Cortex of kidney (tissue), 1 donor: ENCODE measurements at places on chromosomes 2 and 18.

DNA sequence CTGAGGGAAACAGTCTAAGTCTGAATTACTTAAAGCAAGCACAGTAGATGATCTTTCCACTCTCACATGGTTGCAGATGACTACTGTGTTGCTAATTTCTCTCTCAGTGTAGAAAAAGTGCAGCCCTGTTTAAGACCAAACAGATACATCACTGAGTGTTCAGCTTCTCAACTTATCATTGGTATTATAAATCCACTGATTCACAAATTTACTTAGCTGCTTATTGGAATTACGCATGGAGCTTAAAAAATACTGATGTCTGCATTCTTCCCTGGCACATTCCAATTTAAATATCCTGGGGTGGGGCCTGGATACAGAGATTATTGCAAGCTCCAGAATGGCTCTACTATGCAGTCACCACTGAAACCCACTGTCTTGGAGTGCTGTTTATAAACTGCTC lies 411.2 kb downstream of the RND3 start:
- no peak for DNase-seq

DNA sequence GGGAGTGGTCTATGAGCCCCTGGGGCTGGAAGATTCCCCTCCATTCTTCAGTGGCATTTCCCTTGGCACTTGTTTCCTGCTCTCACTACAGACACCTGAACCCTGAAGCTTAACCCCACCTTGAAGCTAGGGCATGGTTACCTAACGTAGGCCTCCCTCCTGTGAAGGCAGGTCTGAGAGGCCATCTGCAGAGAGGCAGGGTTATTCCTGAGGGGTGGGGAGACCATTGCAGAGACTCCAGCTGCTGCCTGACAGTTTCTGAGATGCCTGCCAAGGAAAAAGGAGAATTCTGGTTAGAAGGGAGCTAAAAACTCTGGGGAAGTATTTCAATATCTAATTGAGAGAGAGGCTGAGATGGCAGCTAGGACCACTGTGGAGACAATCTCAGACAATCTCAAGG lies 119.3 kb upstream of the NDUFV2 start:
- no peak for DNase-seq

- DNase-seq, result no peak
Measured at GRCh38 chr18:22538426-22538825, 120.7 kb upstream of the CTAGE1 start.

DNA sequence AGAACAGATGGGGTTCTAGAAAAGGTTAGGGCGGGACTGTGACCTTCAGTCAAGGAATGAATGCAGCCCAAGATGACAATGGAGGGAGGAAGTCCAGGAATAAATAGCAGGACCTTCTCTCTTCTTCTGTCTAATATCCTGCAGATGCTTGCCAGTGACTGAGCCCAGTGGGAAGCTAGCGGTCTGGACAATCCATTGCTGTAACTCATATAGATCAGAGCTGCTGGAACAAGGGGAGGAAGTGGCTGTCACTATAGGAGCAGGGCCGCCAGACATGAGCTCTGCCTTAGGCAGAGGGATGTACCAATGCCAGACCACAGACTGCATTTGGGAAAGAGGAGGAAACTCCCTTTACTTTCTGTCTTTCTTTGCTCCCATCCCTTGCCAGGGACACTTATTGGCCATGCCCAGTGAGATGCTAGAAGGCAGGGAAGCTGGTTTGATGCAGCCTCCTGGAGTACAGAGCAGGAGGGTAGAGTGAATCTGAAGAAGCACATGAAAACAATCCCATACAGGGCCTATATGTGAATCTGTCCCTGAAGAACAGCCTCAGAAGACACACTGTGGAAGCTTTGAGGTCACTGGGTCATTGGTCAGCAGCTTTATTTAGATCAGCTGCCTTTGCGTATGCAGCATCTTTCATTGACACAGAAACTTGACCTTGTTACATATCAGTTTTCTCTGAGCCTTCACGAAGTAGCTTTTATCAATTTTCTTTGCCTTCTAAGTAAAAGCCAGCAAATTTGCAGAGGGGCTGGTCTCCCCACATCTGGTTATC lies 65.4 kb downstream of the CCDC85A start:
- DNase-seq, result no peak

DNA sequence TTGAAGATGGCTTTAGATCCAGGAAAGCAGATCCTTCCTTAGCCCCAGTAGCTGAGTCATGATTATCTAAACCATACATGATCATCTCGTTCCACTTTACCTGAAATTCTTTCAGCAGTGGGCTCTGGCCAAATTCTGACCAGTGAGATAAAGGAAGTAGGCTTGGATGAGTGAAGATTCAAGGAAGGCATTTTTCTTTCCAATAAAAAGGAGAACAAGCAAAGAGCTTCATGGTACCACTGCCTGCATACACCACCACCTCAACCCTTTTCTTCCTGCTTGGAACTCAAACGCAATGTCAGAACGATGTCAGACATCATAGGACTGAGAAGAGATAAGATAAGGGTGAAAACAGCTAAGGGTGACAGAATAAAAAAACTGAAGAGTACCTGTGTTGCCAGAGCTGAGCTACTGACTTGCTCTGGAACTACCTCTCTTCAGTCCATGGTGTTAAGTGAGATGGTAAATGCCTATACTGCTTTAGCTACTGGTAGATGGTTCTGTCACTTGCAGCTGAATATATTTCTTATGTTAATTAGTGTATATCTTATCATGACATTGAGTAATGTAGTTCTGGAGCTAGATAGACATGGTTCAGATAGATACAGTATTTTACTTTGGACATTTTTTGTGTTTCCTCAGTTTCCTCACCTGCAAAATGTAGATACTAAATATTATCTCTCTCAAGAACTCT lies 58.7 kb upstream of the ACVR1 start:
- DNase-seq, result no peak

GRCh38 chr2:83696838-83697237 lies 762.2 kb downstream of the SUCLG1 start:
- no peak for DNase-seq

- no peak for DNase-seq
Measured at GRCh38 chr2:108541451-108541850, 7.2 kb downstream of the LIMS1 start.

DNA sequence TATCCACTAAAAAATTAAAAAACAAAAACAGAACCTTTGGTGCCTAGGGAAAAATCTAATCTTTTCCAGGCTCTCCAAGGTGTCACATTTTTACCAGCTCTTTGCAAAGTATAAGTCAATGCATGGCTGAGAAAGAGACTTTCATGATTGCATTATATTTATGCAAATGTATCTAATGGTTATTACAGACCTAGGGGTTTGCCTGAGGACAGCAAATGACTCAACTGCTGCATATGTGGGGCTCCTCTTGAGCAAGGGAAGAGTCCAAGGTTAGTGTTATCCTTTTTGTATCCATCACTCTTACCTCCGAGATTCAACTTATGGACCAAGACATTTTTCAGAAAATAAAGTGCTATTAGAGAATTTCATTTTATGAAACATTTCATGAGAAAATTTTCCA lies 33.9 kb upstream of the RMP24 start:
- no peak for DNase-seq

DNA sequence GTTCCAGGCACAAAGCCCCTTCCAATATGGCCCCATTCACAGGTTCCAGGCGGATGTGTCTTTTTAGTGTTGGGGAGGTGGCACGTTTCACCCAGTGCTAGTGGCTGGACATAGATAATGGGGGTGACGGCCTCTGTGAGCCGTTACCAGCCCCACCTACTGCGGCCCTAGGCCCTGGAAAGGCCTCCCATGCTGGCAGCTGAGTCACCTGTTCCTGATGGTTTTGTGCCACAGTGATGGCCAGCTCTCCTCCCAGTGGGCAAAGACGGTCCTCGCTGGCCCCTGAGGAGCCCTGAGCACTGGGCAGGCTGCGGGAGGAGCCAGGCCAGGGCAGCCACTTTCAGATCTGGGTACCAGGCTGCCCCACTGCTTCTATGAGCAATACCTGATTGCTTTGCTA lies 40.0 kb upstream of the GPC1 start:
- DNase-seq, result no peak

DNA sequence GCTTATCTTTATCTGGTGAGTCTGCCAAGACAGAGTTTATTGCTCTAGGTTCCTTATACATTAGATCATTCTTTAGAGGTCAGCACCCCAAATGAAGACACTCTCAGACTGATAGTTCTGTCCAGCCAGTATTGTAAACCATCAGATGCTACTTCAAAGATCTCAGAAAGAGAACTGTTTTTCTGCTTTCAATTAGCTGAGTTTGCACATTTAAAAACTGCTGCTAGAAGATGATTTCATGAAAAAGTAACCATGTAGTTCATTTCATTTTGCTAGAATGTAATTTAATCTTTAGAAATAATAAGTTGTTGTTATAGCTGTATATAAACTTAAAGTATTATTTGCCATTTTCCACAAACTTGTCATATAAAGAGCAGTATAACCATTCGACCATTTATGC lies 344.5 kb upstream of the ATP5MC3 start:
- no peak for DNase-seq

GRCh38 chr2:108288534-108289106 lies at the start of gene SULT1C2:
Gene SULT1C2, plus strand, starts transcription at chr2:108288895. Its CDS starts 4,773 bp downstream, at chr2:108293668.
- no peak for DNase-seq

- no peak for DNase-seq
Measured at GRCh38 chr2:233449081-233449901, 95.0 kb downstream of the DGKD start.

DNA sequence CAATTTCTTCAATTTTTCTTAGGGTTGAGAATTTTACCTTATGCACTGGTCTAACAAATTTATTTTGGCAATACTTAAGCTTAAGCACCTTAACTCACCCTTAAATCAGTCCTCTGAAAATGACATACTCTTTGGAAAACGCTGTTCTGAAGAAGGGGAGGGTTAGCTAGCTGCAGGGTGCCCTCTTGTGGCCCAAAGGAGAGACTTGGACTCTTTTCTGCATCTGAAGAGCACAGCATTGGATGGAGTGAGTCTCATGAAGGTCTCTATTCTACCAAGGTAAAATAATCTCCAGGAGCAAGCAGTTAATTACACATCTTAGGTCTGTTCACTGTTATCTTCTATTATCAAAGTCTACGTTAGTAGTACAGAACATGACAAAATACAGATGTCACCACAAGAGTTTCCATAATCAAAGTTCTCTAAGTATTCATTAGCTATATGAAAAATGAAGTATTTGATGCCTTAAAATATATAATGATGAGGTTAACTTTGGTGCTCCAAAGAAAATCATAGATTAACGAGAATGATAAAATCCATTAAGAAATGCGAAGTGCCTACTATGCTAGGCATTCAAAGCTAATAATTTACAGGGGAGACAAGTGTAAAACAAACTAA lies 24.4 kb downstream of the PUM2 start:
- no peak for DNase-seq

GRCh38 chr2:46438794-46439193 lies 40.6 kb upstream of the TMEM247 start:
- DNase-seq, result no peak

- DNase-seq, result no peak
Measured at GRCh38 chr2:126241001-126241400, 415.0 kb upstream of the GYPC start.

GRCh38 chr2:186130748-186131641 lies 355.1 kb upstream of the ZC3H15 start:
- DNase-seq, result no peak

GRCh38 chr2:31190188-31190587 lies 27.1 kb downstream of the CAPN14 start:
- DNase-seq, result no peak

- no peak for DNase-seq
Measured at GRCh38 chr2:1891147-1891546, 146.8 kb upstream of the PXDN start.

GRCh38 chr2:30147196-30147714 lies 448 bp downstream of the YPEL5 start:
- no peak for DNase-seq

GRCh38 chr18:44508474-44508873 lies 172.2 kb upstream of the SETBP1 start:
- no peak for DNase-seq

DNA sequence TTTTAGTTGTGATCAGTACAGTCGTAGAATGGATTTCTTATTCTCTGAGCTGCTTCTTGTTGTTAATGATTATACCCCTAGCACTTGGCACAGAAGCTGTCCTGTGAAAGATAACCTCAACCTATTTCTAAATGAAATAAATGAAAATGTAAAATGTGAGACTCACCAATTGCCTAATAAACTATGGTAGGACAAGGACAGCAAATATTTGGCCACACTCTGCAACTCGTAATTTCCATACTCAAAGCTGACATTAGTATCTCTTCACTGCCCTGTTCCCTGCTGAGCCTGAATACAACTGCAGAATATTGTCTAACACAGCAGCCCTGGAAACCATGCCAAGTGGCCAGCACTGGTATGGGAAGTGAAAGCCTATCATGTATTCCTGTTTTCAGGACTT lies 34.5 kb downstream of the TMEM182 start:
- no peak for DNase-seq

- DNase-seq, result no peak
Measured at GRCh38 chr18:31578126-31578525, 13.6 kb upstream of the TTR start.

DNA sequence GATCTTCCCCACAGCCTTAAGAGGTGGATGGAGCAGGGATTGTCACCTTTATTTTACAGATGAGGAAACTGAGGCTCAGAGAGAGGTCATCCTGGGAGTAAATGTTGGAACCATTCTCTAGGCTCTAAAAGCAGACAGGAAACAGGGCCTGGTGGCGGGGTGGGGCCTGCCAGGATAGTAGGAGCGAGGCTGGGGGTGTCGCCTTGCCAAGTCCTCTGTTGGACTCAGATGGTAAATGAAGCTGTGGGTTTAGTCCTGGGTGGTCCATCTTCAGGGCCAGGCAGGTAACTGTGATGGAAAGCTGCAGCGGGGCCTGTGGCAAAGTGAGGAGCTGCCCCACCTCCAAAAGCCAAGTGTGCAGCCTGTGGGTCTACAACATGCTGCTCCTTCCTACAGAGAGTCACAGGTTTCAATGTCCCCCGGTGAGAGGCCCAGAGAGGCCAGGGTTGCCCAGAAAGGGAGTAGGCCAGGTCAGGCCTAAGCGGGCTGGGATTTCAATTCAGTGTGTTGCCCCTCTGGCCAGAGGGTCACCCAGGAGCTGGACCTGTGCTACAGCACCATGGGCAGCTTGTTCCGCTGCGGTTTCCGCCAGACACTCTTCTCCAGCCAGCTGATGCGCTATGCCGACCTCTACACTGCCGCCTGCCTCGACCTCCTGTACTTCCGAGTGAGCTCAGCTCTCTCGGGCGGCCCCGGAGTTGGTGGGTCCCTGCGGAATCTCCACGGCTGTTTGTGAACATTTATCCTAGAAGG lies 6.6 kb downstream of the NT5DC4 start:
- no peak for DNase-seq

GRCh38 chr18:78448106-78448505 lies 531.5 kb upstream of the SALL3 start:
- DNase-seq, result no peak

- no peak for DNase-seq
Measured at GRCh38 chr2:78293768-78294167, 731.7 kb upstream of the REG3G start.

DNA sequence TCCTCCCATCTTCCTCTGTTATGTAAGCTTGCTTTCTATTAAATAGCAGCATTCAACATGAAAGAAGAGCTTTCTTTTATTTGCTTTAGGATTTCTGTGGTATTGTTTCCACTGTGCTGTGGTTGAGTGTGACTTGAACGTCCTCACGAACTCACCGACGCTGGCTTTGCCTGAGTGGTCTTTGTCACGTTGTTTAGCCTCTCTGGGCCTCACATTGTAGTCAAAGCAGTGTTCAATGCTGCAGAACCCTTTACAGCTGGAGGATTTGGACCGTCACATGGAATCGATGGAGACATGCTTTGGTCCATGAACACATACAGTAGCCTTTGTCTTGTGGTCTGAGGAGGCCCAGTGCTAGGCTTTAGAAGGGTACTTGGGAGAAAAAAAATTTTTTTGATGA lies 66.3 kb downstream of the TANC1 start:
- DNase-seq, result no peak

GRCh38 chr2:170924969-170925368 lies 4.1 kb upstream of the GORASP2 start:
- DNase-seq, result no peak

- DNase-seq, result no peak
Measured at GRCh38 chr2:85272357-85272756, 55.4 kb downstream of the TGOLN2 start.
